DND-41 (cell line): ENCODE measurements at places on chromosomes 5 and 9.

DNA sequence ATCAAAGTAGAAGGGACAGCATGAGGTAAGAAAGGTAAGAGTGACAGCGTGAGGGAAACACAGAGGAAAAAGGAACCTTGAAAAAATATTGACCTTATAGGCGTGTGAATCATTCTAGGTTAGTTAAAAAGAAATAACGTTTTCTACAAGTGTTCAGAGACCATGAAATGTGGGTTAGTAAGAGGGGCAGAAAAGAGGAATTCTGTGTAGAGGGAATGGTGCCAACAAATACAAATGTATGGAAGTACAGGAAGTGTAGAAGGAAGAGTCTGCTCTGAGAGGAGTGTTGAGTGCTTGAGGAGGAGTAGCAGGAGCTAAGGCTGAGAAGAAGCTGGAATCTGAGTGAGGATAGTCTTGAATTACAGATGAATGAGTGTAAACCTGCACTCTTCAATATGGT, 418.6 kb upstream of the RIOK2 start:
- no peak for DNase-seq

- DNase-seq = no peak
Measured at GRCh38 chr5:56064984-56065383, 70.2 kb upstream of the IL6ST start.

DNA sequence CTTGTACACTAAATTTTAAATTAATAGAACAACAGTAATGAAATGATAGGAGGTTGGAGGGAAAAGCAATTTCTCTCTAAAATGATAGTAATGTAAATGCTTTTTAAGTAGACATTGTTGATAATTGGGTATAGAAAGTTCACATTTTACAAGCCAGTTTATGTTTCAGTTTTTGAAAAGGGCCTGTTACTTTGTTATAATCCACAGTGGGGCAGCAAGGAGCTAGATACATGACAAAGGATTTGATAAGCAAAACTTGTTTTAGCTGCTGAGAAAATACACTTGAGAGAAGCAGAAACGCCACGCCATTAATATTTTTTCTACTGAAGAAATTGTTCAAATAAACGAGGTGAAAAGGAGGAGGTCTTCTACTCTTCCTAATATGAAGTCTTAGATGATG, 30.2 kb downstream of the SREK1 start:
- no peak for DNase-seq

DNA sequence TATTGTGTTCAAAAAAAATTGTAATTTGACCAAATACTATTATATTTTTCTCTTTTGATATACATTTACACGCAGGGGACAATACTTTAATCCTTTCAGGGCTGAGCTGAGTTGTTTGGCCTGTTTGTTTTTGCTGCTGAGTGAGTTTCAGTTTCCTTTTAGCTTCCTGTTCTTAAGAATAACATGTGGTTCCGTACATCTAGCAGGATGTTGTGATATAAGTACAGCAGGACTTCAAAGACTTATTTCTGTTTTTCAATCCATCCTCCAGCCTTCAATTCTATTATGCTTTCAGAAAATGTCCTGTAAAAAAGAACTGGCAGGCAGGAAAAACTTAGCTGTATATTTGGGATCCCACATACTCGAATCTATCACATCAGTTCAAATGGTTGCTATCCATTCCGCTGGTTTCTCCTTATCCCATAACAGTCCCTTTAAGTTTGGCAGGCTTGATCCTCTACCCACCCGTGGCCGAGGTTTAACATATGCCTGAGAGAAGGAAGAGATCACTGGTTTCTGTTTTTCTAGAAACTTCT, 1037.3 kb upstream of the ACO1 start:
- DNase-seq = peak; percentile 30

DNA sequence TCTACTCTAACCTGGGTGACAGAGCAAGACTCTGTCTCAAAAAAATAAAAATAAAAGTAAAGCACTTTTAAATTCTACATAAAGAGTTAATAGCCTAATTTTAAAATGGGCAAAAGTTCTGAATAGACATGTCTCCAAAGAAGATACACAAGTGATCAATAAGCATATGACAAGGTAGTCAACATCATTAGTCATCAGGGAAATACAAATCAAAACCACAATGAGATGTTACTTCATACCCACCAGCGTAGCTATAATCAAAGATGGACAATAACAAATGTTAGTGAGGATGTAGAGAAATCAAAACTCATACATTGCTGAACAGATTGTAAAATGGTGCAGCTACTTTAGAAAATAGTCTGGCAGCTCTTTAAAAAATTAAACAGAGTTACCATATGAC, 64.1 kb downstream of the IQGAP2 start:
- DNase-seq = no peak
